ENCODE measurements at places on chromosomes 11 and 22.
A peak's percentile ranks its signal among the peaks of the same experiment; 100 is the strongest.

GRCh38 chr22:39142088-39142680 lies 10.3 kb downstream of the CBX7 start:
- DNase-seq, result no peak

DNA sequence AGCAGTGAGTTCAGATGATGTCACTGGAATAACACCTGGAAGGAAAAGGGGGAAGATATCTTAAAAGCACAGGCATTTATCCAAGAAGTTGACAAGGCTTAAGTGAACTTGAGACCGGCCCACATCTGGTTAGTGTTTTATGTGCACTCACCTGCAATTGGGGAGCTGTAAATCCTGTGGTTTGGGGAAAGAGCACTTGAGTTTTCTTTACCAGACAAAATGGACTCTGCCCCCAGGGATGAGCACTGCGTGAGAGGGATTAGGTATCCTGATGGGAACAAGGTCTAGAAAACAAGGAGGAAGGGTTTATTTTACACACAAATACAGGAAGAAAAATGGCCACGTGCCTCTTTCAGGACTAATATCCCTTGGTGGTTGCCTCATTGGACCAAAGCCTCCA lies 15.2 kb downstream of the E2F8 start:
- no peak for DNase-seq

DNA sequence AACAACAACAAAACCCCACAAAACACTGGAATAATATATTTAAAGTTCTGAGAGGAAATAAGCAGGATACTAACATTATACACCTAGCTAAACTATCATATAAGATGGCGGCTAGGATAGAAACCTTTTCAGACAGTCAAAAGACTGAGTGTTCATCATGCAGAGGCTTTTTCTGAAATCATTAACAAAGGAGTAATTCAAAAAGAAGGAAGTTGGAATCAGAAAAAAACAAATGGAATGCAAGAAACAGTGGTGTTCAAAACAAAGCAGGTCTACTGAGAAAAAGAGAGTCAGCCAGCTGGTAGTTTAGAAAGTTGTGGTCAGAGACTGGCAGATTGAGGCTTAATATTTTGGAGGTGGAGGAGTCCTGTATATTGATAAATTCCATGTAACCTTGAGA lies 30.1 kb upstream of the ZBTB44 start:
- DNase-seq, result no peak

GRCh38 chr11:96785073-96785472 lies 395.3 kb downstream of the JRKL start:
- DNase-seq, result no peak

DNA sequence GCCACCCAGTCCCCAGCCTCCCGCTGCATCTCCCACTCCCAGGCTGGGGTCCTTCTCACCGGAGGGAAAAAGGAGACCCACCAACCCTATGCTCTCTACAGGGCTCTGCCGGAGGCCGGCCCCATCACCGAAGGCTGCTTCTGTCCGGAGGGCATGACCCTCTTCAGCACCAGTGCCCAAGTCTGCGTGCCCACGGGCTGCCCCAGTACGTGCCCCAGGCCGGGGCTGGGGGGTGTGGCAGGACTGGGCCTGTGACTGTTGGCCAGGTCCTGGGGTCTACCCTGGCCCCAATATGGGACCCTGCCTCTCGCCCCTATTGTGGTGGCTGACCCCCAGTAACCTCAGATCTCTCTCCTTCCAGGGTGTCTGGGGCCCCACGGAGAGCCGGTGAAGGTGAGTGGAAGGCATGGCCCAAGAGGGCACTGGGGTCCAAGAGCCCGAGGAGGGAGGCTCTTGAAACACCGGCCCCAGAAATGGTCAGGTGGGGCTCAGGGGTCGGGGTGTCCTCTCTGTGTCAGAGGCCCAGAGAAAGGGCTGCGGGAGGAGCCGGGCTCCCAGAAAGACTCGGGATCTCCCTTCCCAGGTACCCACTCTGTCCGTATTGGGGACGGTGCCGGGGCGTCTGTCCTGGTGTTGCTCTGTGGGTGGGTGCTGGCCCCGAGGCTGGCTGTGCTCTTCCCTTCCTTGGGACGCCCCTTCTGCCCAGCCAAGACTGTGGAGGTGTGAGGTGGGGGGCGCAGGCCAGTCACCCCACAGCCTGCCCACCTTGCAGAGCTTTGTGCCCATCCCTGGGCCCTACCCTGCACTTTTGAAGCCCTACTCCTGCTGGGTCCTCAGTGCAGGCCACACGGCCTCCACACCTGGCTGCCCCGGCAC lies 26.1 kb upstream of the MUC5B start:
- peak; percentile 9 for DNase-seq

GRCh38 chr11:34176751-34177209 lies 71.4 kb downstream of the NAT10 start:
- no peak for DNase-seq

- DNase-seq, result no peak
Observed at GRCh38 chr22:17968126-17968525, 56.2 kb downstream of the MICAL3 start.

- DNase-seq, result no peak
Observed at GRCh38 chr11:70644343-70645060, 246.2 kb downstream of the CTTN start.

DNA sequence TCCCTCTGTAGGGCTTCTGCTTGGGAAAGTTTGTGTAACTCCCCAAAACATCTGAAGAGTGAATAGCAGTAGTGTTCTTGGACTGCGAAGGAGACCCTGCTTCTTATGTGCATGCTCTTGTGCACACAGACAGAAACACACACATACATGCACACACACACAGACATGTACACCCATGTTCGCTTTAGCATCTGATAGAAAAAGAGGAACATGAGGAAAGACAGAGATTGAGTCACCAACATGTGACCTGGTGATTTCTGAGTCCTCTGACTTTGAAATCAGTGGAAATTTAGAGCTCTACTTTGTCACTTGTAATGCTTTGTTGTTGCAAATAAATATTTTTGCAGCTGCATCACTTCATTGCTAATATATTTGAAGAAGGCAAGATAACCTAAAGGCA lies 23.8 kb downstream of the CD44 start:
- DNase-seq, result no peak

GRCh38 chr11:19676475-19677380 lies 35.9 kb upstream of the NAV2 start:
- peak; percentile 61 for DNase-seq

- no peak for DNase-seq
Observed at GRCh38 chr11:122696662-122697061, 41.1 kb downstream of the UBASH3B start.

DNA sequence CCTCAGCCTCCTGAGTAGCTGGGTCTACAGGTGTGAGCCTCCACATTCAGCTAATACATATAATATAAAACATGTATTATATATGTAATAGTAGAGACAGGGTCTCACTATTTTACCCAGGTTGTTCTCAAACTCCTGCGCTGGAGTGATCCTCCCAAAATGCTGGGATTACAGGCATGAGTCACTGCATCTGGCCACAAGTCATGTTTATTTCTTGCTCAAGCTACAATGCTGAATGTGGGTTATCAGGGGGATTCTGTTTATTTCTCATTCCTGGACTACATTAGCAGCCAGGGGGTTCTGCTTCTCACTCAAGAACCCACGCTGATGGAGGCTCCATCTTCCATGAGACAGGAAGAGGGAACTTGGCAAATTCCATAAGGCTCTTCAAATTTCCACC lies 24.8 kb downstream of the FOLR3 start:
- DNase-seq, result no peak

GRCh38 chr22:20412474-20413216 lies 18.7 kb downstream of the ZNF74 start:
- no peak for DNase-seq

GRCh38 chr11:110184456-110184855 lies 91.3 kb downstream of the ZC3H12C start:
- no peak for DNase-seq

All from tibial artery (tissue), 4 donors.